ENCODE measurements at places on chromosomes 11 and 22. TPM values are rescaled to one million over a fixed set of nuclear protein-coding genes. Genes with fewer than 3 reads are reported as not detected.

Gene C11orf91
- polyA plus RNA-seq = not detected

Gene SORL1
- 40.0 TPM for polyA plus RNA-seq

Gene PUS3
- polyA plus RNA-seq = 15.3 TPM

Gene ROM1
- 4.8 TPM for polyA plus RNA-seq

Gene POLD4
- polyA plus RNA-seq = 26.0 TPM

GRCh38 chr22:47155131-47155885 lies 392.9 kb downstream of the TBC1D22A start:
- DNase-seq = no peak

DNA sequence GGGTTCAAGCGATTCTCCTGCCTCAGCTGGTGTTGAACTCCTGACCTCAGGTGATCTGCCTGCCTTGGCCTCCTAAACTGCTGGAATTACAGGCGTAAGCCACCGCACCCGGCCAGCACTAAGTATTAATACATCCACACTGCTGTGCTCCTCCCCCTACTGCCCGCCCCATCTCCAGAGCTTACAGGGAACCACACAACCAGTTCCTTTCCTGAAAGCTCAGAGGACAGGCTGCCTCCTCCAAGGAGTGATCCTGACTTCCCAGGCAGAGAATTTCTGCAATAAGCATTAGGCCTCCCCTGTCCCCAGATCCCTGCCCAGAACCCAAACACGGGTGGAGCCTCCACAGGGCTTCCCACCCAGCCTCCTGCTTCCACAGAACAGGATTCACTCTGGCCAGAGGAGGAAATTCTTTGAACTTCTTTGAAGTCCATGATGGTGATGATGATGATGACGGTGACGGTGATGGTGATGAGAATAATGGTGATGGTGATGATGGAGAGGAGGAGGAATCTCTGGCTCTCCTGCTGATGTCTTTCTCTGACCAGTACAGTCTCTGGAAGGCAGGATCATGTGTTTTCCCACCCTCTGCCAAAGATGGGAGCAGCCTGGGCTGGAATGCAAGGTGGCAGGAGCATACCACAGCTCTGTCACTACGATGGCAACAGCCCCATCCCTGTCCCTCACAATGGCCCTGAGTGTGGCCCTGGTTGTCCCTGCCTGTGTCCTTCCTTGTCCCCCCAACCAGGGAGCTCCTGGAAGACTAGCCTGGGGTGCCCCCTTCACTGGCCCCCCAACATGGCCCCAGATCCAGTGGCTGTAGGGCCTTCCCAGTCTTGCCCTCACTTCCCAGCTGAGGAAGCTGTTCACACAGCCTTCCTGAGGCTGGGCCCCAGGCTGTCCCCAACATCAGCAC lies 33.5 kb upstream of the CSNK1E start:
- DNase-seq = no peak

- no peak for DNase-seq
These were observed 67.7 kb downstream of the ST3GAL4 start for GRCh38 chr11:126423154-126423553.

GRCh38 chr11:76849376-76849775 lies 11.3 kb upstream of the ACER3 start:
- no peak for DNase-seq

All from renal cortex interstitium (tissue), 15 donors.